ENCODE measurements at places on chromosomes 2 and 18.

GRCh38 chr2:175575346-175576258 lies 394.1 kb upstream of the ATP5MC3 start:
- DNase-seq = peak; percentile 12

GRCh38 chr2:28898048-28898447 lies 3.6 kb downstream of the WDR43 start:
- no peak for DNase-seq

DNA sequence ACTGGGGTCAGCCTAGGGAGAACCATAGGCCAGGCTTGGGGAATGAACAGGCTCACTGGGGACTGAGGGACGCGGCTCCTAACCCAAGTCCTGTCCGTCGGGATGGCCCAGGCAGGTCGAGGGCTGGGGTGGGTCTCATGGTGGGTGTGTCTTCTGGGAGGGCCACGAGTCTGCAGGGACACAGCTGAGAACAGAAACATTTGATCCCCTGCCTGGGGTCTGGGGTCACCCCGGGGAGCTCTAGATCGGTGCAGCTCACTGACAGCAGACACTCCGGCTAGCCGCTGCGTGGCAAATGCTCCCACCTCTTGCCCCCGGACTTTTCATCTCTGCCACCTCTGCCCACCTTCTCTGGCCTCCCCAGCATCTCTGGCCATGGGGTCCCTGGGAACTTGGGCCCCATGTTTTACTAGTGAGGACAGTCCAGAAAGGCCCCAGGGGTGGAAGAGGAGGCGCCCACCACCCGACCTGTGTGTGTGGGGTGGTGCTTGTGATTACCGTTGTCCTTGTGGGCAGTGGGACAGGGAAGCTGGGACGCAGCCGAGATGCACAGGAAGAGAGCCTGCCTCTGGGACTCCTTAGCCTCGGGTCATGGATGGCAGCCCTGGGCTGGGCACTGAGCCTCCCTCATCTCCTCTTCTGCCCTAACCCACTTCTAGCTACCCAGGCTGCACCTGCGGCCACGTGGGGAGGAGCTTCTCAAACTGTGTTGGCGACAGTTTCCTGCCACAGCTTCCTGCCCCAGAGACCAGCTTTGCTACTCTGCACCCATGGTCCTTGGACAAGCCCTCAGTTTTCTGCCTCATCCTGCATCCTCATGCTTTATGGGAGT lies 4.9 kb downstream of the ZAP70 start:
- DNase-seq = no peak

GRCh38 chr2:220736778-220737177 lies 835.3 kb downstream of the EPHA4 start:
- no peak for DNase-seq

DNA sequence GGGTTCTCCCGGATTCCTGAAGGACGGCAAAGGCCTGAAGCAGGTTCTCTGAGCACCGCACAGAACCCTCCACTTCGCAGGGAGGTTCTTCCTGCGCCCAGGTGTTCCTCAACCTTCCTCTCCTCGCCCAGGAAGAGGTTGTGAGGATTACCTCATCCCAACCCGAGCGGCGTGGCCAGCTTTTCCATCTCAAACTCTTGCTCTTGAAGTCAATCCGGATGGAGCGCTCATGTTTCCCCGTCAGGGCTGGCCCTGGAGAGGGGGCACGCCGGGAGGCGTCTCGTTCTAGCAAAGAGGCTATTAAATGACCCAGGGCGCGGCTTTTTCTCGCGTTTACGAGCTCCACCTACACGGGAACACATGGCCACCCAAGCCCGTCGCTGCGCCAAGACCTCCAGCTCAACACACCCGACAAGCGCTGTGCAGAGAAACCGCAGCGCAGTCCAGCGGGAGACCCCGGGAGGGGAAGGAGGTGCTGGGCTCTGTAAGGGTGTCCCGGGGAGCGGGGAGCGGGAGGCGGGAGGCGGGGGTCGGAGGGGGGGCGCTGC lies 540 bp upstream of the RAB10 start:
- peak; percentile 73 for DNase-seq

- no peak for DNase-seq
Observed at GRCh38 chr2:147275943-147276342, 568.9 kb upstream of the ACVR2A start.

Data from foreskin fibroblast (primary cell).